ENCODE measurements at places on chromosomes 7 and 10. TPM values are rescaled to one million over a fixed set of nuclear protein-coding genes. Genes with fewer than 3 reads are reported as not detected.

DNA sequence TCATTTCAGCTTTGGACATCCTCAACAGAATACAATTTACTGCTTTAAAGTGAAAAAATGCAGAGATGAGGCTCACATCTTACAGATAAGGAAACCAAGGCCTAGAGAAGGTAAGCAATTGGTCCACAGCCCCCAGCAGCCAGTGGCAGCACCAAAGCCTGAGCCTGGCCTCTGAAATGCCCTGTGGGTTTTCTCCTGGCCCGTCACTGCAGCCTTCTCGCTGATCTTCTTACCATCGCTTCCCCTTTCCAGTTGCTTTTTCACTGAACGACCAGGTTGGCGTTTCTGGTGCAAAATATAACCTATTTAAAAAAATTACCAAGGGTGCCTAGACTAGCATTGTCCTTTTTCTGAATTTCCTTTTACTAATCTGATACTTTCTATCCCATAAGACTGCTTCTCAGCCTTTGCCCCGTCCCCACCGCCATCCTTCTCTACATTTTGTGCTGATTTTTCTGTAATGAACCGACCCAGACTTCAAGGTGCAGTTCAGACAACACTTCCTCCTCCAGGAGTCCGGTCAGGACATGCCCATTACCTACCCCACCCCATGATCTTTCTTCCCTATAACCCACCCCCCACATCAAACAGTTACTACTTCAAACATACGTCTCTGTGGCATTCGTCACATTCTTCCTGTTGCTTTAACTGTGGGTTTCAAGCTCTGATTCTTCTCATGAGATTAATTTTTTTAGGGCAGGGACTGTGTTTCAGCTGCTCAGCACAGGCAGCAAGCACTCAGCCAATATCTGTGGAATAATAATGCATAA, 289.4 kb downstream of the DNAJB6 start:
- DNase-seq, result no peak

GRCh38 chr7:24922099-24922773, 57.7 kb downstream of the OSBPL3 start:
- DNase-seq, result no peak

DNA sequence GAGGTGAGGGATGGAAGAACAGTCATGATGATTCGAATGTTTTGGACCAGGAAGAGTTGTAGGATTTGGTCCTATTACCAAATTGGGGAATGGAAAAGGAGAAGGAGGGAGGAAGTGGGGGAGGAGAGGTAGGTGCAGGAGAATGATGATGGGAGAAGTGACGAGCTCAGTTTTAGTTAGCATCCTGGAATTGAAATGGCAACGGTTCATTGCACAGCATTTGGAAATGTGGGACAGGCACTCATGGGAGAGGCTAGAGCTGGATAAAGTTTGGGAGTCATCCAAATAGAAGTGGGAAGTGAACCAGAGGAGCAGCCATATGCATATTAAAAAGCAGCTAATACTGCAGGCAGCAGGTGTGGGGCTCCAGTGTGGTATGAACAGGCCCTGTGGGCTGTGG, 253.6 kb downstream of the SORCS3 start:
- DNase-seq, result no peak

DNA sequence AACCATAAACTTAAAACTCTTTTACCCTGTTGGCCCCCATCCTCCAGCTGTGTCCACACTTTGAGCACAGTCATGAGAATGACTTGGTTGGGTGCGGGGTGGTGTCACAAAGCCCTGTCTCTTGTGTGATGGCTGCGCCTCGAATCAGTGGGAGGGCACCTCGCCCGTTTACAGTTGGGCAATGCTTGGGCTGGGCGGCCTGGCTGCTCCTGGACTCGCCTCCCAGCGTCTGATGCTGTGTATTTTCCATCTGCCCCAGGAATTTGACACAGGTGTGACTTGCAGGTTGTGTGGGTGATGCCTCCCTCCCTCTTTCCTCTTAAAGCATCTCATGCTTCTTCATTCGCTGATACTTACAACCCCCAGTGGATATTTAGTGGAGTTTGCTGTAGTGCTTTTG, 33.7 kb downstream of the CHST12 start:
- no peak for DNase-seq

DNA sequence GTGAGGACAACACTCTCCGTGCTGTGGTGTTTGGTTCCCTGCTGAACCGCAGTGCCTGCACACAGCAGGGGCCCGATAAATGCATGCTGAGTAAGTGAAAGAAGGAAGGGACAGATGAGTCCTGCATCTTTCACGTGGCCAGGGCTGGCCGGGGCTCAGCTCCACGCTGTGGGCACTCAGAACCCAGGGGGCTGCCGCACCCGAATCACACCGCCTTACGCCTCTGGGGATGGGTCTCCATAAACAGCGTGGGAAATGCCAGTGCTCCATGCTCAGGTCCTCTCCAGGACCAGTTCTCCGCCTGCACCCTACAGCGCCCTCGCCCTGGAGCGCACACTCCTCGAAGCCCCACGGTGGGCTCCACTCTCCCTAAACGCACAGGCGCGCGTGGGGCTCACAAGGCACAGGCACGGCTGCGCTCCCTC, 38.1 kb downstream of the RASGEF1A start:
- DNase-seq, result no peak

DNA sequence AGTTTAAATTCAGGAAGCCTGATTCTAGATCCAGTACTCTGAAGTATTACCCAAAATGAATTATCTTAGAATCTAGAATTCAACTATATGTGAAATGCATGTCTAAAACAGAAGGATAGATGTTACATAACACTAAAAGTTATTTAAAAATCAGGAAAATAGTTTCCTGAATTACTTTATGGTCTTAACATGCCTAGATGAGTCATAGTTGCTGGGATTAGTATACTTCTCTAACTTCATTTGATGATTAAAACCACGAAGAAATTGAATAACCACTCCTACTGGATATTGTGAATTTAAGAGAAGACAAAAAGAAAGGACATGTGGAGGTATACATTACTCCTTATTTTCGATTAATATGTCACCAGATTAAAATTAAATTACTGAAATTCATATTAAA, 65.5 kb downstream of the ATAD1 start:
- DNase-seq, result peak; percentile 43

DNA sequence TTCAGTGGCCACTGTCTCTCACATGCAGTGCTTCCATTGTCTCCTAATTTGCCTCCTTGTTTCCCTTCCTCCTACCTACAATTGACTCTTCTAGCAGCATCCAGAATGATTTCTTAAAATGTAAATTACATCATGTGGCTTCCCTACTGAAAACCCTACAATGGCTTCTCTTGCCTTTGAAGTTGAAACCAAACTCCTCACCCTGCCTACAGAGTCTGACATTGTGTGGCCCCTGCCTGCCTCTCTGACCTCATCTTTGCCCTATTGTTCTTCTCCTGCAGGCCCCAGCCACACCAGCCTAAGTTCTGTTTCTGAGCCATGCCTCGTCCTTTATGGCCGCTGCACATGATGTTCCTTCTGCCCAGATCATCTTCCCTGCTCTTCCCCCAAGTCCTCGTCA, 35.8 kb upstream of the CDK1 start:
- no peak for DNase-seq

GRCh38 chr7:118104812-118105441, 79.0 kb upstream of the LSM8 start:
- DNase-seq, result peak; percentile 14

DNA sequence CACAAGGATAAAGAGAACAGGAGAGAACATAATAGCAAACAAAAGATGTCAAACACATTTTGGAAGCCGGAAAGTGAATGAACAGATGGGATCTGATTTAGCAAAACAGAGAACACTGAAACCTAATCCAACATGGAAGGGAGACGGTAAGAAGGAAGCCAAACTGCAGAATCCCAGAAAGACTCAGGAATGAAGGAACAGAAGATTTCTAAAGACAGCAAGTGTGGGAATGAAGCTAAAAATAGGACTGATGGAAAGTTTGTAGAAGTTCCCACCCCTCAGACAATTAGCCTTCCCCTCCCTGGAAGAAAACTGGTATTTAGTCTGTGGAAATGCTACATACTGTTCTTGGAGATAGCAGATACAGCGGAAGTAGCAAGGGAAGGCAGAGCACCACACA, 40.8 kb downstream of the SLC16A12 start:
- DNase-seq, result no peak

DNA sequence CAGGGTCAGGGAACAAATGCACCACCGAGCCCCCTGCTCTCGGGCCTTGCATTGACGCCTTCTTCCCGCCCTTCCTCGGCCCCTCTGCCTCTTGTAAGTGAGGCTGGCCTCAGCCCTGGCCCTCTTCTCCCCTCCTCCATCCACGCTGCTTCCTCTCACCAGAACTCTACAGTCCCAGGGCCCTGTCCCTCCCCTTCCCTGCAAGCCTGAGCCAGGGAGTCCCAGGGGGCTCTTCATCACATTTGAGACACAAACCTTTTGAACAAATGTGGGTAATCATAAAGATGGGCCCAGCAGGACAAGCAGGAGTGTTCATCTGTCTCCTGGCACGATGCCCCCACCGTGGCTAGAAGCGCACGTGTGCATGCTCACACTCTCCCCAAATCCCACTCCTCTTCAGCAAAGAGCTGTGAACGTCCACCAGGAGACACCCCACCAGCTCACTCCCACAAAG, 57.7 kb downstream of the SLIT1 start:
- DNase-seq, result no peak

DNA sequence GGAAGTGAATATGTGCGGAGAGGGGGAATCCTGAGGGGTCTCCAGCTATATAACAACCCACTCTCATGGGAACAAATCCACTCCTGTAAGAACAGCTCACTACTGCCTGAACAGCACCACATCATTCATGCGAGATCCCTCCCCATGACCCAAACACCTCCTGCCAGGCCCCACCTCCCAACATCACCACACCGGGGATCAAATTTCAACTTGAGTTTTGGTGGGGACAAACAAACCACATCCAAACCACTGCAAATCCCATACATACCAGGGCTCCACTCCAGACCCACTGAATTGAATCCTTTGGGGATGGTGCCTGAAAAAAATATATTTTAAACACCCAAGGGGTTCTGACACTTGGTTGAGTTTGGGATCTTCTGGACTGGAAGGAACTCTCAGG, 181.5 kb upstream of the PLXNA4 start:
- DNase-seq, result peak; percentile 30

- DNase-seq, result no peak
These were observed 34.4 kb downstream of the CCDC71L start for GRCh38 chr7:106626376-106627164.

DNA sequence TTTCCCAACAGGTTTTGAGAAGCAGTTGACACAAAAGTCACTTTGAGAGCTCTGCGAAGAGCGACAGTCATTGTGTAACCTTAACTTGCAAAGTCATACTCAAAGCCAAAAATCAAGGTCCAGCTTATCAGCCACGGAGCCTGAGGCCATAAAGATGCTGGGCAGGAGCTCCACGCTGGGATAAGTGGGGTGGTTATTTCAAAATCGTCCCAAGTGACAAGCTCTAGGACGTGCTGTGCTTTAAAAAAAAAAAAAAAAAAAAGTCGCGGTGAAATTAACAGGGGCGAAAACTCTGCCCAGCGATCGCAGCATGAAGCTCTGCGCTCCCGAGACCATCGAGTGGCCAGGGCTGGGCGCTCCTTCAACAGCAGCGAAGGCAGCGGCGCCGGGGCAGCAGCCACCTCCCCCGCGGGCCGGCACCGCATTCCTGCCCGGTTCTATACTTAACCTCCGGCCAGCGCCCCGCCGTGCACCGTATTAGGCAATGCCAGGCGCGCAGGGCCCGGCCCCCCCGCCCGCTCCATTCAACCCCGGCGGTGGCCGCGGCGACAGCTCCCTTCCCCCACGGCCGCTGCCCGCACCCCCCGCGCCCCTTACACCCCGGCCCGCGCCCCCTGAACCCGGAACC, 657 bp downstream of the HACD1 start:
- peak; percentile 74 for DNase-seq

DNA sequence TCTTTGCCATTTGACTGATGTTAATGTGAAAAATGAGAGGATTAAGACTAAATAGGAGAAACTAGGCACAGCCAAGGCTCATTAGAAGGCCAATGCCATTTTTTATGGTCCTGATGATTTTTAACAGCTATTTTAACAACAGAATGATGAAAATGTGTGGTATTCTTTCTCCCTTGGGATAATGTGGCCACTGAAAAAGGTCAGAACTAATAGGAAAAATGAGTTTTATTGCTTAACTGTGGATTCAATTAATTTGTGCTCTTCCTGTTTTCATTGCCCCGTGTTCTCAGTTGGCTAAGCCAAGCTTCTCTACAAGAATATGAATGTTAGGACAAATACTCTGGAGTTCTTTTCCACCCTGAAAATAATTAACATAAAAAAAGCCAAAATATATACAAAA, 56.6 kb downstream of the BMPER start:
- DNase-seq, result peak; percentile 20

DNA sequence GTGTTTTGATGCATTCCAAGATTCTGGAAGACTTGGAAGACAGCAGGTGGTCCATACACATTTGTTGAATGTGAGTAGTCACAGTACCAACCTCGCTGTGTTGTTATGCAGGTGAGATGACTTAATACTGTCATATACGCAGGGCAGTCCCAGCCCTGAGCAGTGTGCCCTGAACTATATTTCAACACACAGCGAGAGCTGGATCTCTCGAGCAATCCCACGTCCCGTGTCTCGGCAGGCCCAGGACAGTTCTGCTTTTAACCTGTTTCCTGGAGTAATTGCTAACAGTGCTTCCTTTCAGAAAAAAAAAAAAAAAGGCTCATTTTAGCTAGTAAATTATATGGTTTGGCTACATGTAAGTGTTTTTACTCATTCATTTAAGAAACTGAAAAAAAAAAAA, 179.7 kb downstream of the PRKCQ start:
- DNase-seq, result no peak

- peak; percentile 67 for DNase-seq
These were observed at the start of gene HOXA13 for GRCh38 chr7:27199849-27200760. HOXA13 (minus strand) TSS chr7:27200091; CDS start chr7:27200077, 14 bp downstream.

- DNase-seq, result no peak
These were observed 448.5 kb upstream of the MKI67 start for GRCh38 chr10:128574581-128575210.

DNA sequence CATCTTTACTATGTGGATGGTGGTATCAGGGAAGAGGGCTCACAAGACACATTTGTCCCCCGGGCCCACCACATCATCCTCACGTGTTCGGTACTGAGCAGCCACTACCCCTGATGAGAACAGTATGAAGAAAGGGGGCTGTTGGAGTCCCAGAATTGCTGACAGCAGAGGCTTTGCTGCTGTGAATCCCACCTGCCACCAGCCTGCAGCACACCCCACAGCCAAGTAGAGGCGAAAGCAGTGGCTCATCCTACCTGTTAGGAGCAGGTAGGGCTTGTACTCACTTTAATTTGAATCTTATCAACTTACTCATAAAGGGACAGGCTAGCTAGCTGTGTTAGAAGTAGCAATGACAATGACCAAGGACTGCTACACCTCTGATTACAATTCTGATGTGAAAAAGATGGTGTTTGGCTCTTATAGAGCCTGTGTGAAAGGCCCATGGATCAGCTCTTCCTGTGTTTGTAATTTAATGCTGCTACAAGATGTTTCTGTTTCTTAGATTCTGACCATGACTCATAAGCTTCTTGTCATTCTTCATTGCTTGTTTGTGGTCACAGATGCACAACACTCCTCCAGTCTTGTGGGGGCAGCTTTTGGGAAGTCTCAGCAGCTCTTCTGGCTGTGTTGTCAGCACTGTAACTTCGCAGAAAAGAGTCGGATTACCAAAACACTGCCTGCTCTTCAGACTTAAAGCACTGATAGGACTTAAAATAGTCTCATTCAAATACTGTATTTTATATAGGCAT, 9.1 kb upstream of the CSGALNACT2 start:
- DNase-seq, result peak; percentile 96

Gene SLC18A3
- not detected for total RNA-seq

Gene LIPK
- not detected for total RNA-seq

Gene PVRIG
- 0.15 TPM for total RNA-seq

Gene SLC26A3
- total RNA-seq, result not detected

Gene PRLHR
- not detected for total RNA-seq

Gene TRPV5
- not detected for total RNA-seq

Gene HOXA10
- total RNA-seq, result not detected

Gene EVX1
- not detected for total RNA-seq

Gene FAM25C
- not detected for total RNA-seq

Gene CPVL
- 49.5 TPM for total RNA-seq
